ENCODE measurements at places on chromosomes 12 and 14. TPM values are rescaled to one million over a fixed set of nuclear protein-coding genes. Genes with fewer than 3 reads are reported as not detected.

- no peak for DNase-seq
- peaks cover 3% of the 10 kb centered on the region for H3K36me3 ChIP-seq
- no peak overlapping the region for H3K27ac ChIP-seq
Measured at GRCh38 chr12:6691473-6691872, 2.3 kb upstream of the ZNF384 start.

The AMDHD1 gene
- total RNA-seq, result 0.47 TPM

- H3K27me3 ChIP-seq, result peaks cover 19% of the 10 kb centered on the region
- DNase-seq, result no peak
- peaks cover 4% of the 10 kb centered on the region for H3K36me3 ChIP-seq
- H3K27ac ChIP-seq, result no peak overlapping the region
- H3K4me1 ChIP-seq, result peaks cover 2% of the 10 kb centered on the region
Measured at GRCh38 chr12:52537101-52537500, 15.8 kb downstream of the KRT71 start.

- no peak overlapping the region for H3K27ac ChIP-seq
- H3K27me3 ChIP-seq, result peaks cover 20% of the 10 kb centered on the region
Measured at GRCh38 chr12:46110223-46110611, 119.8 kb upstream of the SCAF11 start.

The CPSF6 gene
- total RNA-seq, result 87.3 TPM

DNA sequence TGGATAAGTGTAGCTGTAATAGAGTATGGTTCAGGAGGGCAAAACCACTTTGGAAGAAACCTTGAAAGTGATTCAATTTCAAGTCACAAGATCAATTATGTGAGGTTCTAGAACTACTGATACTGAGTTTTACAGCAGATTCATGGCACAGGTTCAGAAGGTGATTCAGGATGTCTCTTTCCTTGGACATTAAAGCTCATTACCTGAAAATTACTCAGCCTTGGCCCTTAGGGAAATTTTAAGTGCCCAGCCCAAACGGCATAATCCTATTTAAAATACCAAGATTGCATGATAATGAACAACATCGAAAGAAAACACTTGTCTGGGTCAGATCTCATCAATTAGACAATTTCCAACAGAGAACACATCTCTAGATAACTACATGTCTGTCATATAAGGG is 70.2 kb upstream of the SLC38A2 start:
- H3K27ac ChIP-seq, result no peak overlapping the region
- peaks cover 8% of the 10 kb centered on the region for H3K27me3 ChIP-seq
- H3K4me3 ChIP-seq, result no peak overlapping the region
- peaks cover 2% of the 10 kb centered on the region for H3K36me3 ChIP-seq
